ENCODE measurements at places on chromosomes 7 and 10.

- DNase-seq: no peak
Measured at GRCh38 chr7:99254390-99254789, 18.2 kb upstream of the MYH16 start.

DNA sequence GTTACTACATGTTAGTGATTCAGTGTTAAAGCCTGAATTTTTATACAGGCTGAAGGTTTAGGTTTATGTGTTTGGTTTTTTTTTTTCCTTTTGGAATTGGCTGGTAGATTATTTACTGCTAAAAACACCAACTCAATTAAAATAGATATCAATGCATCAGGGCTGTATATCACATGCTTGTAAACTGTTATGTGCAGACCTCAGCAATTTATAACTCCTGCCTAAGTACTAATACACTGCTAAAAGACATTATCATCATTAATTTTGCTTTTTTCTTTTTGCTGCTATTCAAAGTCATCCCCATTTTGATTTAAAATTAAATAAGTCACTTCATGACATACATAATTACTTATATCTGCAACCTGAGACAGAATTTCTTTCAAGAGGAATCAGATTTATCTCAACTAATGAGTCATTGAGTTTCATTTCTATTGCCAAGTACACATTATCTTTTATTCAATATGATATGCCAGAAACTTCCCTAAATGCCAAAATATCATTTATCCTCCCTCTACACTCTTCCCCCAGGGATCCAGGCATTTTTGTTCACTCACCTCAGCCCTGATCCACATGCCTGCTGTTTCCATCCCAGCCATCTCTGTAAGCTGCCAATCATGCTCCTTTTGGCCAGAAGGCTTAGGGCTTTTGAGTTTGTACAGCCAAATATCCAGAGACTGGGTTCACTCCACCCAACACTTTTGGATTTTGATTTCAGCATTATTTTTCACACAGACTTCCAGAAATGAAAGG, 98.5 kb downstream of the POLR1F start:
- no peak for DNase-seq

GRCh38 chr10:83580373-83581012, 558.8 kb upstream of the GHITM start:
- no peak for DNase-seq

DNA sequence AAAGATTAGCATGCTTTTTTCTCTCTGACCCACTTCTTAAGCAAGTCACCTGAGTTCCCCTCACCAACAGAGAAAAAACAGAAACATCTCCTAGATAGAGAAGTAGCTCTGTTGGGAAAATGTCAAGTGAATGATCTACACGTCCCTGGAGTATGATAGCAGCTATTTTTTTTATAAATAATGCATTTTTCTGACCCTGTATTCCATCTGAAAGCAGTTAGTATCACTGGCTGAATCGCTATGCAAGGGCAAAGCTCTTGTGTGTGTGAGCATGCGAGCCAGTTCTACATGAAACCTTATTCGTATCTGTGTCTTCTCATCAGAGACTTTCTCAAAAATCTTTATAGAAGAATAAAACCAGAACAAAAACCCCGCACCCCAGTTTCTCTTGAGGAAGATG, 8.2 kb downstream of the ANKMY2 start:
- no peak for DNase-seq

Data from activated CD8-positive, alpha-beta memory T cell treated with anti-CD3 and anti-CD28 coated beads for 4 hours (primary cell).